ENCODE measurements at places on chromosomes 1 and 21.

DNA sequence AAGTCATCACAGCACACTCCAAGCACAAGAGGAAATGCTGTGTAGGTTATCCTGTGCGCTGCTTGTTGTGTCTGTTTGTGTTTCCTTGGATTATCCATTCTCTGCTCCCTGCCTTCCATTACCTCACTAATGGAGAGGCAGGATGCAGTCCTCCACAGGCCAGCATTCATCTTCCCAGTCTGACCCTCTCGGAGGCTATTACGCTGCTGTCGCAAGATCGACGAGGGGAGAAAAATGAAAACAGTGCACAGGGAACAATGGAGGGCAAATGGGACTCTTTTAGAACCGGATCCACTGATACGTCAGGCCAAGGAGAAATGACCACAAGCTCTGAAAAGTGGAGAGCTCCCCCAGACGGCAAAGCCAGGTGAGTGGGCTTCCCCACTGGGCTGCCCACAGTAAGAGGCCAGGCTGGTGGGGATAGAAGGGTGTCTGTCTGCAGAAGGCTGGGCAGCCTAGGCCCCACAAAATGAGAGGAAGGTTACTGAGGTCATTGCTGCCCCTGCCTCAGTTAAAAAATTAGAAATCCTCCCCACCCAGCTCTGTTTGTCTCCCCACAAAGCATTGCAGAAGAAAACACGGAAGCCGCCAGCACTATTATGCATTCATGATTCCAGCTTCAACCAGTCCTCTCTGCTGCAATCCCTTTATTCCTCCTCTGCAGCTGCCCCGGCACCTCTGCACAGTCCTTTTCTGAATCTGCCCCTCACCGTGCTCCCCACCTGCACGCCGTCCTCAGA is 21.7 kb downstream of the LRRN2 start:
- DNase-seq, result no peak

DNA sequence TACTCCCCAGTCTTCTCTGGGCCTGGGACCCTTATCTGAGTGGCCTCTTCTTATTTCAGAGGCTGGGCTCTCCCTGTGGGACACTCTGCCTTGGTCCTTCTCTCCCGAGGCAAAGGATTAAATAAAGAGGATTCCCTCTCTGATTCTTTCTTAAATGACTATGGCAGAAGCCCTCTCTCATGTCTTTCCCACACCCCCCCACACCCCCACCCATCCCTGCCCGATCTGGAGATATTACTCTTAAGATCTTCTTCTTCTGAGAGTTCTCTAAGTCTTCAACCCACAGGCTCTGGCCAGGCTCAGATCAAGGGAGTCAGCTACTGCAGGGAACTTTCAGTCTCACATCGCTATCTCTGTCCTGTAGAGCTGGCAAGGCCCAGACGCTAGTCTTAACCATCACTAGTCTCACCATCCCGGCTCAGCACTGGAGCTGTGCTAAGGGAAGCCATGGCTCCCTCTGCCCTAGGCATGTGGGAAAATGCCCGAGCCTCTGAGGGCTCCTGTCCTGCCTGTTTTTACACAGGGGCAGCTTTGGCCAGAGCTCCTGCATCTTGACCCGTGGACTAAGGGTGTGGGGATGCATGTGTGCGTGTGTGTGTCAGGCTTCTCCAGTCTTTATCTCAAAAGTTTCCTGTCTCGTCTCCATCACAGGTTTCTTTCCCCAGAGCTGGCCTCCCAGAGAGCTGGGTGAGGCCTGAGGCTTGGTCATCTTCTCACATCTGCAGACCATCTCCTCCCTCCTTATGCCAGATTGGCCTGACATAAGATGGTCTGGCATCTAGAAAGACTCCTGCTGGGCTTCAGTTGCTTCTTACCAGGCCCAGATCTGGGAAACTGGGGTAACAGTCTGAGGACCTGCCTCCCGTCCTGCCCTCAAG is 36.7 kb downstream of the LGR6 start:
- no peak for DNase-seq

- no peak for DNase-seq
Measured at GRCh38 chr21:15564907-15565306, 164.9 kb upstream of the USP25 start.

GRCh38 chr1:83596331-83596730 is 402.6 kb downstream of the TTLL7 start:
- DNase-seq, result no peak

- peak; percentile 39 for DNase-seq
Measured at GRCh38 chr1:108646648-108647269, 14.1 kb downstream of the HENMT1 start.

- no peak for DNase-seq
Measured at GRCh38 chr1:180119837-180120236, 34.8 kb upstream of the QSOX1 start.

DNA sequence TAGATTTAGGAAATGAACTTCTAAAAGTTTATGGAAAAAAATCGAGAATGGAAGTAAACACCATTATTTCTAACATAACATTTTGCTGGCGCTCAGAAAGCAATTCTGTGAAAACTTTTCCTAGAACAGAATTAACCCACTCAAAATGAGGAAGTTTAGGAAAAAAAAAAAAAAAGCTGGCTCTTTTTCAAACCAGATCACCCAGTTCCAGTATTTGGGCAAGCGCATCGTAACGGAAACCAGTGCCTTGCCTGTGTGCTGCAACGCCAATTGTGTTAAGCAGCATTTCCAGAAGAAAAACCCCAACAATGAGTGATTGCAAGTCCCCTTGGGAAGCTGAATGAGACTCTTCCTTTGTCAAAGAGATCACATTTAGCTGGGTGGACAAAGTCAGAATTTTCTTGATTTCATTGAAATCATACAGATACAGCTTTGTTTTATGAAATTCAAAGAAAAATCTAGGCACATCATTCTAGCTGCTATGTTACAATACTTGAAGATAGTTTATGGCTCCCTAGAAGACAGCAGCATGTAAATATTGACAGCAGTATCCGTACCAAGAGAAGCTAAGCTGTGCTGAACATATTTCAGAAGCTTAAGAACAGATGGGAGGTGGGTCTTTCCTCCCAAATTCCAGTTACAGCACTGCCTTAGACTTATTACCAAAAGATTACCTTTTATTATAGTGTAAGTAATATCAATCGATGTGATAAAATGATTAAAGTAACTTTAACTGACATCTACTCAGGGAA is 113.4 kb downstream of the ERG start:
- DNase-seq, result no peak

DNA sequence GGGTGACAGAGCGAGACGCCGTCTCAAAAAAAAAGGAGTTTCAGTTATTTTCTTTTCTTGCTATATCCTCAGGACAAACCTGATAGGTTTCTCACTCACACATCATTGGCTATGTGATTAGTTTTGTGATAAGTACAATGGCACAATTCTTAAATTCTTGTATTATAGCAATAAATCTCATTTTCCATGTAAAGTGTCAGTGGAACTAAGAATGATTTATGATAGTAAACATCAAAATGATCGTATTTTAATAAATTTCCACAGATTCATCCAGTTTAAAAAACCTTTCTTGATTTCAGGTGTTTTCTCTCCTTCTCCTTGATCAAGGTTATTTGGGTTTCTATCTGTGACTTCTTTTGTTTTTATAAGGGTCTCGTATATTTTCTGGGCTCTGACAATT is 3.5 kb downstream of the DNAJC28 start:
- DNase-seq, result no peak

- DNase-seq, result no peak
Measured at GRCh38 chr21:42336054-42336453, 14.7 kb downstream of the TFF2 start.

DNA sequence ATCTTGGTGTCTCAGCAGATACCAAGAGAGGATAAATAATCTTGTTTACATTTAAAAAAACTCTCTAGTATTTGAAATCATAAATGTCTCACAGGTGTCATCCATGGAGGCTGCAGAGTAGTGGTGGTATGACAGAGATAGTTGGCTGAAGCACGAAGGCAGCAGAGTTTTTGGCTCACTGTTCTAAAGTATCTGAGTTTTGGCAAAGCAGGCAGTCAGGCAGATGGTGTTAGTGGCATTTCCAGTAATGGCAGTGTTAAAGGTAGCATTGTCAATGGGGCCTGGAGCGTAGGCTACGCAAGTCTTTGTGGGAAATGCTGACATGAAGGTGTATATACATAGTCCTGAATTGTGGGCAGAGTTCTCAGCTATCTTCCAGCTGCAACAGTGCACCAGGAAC is 68.5 kb upstream of the HSD17B7 start:
- DNase-seq, result no peak

- no peak for DNase-seq
Measured at GRCh38 chr1:25715888-25716287, 84.1 kb upstream of the SELENON start.

- DNase-seq, result no peak
Measured at GRCh38 chr1:102800406-102800805, 307.9 kb downstream of the COL11A1 start.

DNA sequence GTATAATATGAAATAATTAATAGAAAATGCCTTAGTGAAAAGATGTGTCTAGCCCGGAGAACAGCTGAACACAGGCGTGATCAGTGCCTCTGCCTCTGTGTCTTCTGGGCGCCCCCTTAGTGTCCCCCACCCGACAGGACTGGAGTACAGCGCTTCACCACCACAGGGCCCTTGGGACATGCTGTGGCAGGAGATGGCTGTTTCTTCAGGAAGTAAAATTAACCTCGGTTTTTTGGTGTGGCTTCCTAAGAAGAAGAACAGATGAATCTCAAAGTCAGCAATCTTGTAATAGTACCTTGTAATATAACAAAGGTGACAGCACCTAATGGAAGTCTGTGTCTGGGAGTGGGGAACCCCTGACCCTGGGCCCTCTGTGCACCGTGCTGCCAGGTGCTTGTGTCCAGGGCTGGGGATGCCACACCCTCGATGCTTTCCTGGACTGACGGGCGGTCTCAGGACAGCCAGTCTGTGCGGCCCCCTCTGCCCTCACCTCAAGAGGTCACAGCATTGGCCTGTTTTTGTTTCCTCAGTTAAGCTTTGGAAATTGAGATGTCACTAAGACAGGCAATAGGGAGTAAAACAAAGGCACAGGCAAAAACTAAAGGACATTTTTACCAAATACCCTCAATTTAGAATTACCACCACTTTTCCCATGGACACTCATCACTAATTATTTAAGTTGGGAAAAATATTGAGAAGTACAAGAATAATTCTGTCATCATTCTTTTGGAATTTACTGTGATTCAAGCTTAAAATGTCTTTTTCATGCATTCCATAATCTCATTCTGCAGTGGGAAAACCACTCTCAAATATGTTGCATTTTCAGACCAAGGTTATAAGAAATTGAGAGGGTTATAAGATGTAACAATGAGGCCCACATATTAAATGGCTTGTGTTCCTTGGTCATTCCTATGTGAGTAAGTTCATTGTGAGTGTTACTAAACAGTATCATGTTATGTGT is 79.3 kb downstream of the ADARB1 start:
- DNase-seq, result no peak

DNA sequence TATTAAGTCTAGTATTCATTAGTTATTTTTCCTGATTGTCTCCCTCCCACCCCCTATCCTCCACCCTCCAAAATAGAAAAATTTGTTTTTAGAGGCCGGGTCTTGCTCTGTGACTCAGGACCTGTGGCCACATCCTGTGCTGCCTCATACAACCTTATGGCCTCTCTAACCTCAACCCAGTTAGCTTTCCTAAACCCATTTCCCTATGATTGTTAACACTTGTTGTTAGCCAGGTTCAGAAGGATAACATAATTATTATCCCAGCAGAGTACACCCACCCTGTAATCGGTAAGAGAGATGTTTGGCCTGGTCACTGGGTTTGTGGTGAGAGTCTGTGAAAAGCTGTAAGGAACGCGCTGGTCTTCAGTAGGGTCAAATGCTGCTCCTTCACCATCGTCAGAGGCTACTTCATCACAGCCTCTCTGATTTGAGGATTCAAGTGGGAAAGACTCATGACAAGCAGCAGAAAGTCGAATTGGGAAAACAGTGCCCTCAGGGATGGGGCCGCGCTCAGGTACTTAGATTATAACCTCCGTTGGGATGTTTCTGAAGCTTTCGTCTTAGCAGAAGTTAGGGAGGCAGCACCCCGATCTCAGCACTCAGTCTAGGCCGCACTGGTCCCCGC is 35.9 kb upstream of the HMGN1 start:
- no peak for DNase-seq

- DNase-seq, result no peak
Measured at GRCh38 chr1:29800522-29800956, 564.2 kb downstream of the PTPRU start.

DNA sequence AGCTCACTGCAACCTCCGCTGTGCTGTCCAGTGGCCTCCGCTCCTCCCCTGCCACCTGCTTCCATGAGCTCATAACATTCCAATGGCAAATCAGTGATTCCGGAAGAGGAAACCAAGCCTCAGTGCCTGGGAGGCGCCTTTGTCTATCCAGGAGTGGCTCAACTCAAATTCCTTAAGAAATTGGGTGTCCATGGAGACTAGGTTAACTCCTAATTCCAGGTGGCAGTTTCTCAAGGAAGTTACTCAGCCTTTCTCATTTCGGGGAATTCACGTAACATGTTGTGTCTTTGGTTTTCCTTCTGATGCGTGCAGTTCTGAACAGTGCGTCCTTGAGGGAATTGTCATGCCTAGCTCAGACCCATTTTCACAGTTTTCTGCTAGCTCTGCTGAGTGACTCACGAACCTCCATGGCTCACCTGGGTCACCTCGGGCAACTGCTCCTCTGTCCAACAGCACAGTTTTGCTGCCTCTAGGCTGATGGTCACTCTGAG is 89.9 kb upstream of the DSCAM start:
- no peak for DNase-seq

GRCh38 chr21:44681861-44682579 is at the start of gene KRTAP12-1:
Gene KRTAP12-1, minus strand, starts transcription at chr21:44682163. Its CDS starts 40 bp downstream, at chr21:44682123.
- DNase-seq, result no peak

- DNase-seq, result no peak
Measured at GRCh38 chr21:15749082-15749860, 19.5 kb downstream of the USP25 start.

GRCh38 chr1:2896824-2897223 is 95.3 kb upstream of the TTC34 start:
- no peak for DNase-seq

GRCh38 chr1:91798740-91799139 is 87.2 kb downstream of the TGFBR3 start:
- DNase-seq, result no peak

DNA sequence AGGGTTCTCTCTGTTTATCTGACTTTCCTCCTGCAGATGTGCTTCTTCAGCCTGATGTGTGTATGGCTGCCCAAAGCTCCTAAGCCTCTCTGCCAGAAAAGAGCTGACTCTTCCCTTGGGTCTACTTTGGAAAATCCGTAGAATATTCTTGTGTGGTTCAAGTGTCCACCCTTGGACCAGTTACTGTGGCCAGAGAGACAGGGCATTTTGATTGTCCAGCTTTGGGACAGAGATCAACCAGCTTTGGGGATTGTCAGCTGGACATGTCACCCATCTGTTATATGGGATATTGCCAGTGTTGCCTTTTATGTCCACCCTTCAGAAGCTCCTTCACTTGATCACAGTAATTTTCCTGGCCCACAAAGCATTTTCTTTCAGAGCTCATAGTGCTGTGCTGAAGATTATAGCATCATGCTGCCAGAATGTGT is 126.2 kb upstream of the L1TD1 start:
- DNase-seq, result no peak

Data from activated naive CD4-positive, alpha-beta T cell (primary cell).